ENCODE measurements at places on chromosomes 1 and 21.

DNA sequence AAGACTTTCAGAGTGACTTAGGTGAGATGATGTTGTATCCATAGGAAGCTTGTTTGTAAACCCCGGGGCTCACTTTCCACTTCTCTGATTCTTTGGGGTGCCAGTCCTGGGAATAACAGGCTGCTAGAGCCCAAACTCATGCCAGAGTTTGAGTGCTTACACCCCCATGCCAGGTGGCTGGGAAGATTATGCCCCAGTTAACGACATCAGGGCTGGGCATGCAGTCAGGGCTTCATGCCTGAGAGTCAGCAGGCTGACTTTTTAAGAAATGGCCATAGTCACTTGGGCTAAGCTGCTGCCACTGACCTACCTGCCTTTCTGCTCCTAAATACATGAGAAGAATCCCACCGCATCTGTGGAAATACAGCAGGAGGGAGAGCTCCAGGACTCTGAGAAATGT, 425.6 kb upstream of the VAMP3 start:
- DNase-seq = no peak

DNA sequence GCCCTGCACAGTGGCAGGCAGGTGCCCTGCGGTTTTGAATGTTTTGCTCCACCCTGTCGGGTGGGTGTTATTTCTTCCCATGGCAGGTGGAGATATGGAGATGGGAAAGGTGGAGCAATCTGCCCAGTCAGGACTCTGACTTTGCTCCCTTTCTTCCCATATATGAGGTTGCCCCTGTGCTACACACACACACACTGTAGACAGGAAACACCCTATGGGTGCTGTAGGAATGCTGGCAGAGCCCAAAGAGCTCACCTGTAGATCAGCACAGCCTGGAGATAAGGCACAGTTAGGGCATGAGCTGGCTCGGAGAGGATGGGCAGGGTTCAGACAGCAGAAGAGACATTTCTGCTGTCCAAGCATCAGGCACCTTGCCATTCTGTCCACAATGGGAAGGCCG, 246.0 kb upstream of the AJAP1 start:
- DNase-seq = no peak

DNA sequence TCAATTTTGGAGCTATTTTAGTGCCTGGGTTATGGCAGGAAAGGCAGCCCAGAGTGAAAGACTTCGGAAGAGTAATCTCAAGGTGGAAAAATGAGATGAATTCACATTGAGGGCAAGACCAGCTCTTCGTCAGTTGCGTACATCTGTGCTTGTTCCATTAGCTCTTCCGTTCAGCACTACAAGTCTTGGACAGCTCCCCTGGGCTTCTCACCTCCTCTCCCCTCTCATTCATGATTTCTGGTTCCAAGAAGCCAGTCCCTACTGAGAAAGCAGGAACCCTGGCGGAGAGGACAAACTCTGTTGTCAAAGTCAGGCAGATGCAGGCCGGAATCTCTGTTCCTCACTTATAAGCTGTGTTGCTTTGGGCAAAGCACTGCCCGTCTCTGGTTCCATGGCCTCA, 76.5 kb downstream of the ACTL8 start:
- no peak for DNase-seq

DNA sequence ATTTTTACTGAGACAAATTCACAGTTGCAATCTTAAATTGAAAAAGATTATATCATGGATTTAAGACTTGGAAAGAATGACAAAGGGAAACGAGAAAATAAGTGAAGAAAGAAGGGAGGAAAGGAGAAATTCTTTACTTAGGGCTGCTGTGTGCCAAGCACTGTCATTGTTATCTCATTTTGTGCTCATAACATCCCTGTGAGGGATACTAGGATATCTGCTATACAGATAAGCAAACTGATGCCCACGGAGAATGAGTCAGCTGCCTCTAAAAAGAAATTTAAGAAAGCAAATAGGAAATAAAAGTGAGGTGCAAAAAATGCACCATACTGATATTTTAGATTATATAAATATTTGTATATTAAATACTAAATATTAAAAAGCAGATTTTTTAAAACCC, 183.6 kb upstream of the NR5A2 start:
- no peak for DNase-seq

- no peak for DNase-seq
Measured at GRCh38 chr1:70169018-70169839, 36.1 kb downstream of the LRRC40 start.

DNA sequence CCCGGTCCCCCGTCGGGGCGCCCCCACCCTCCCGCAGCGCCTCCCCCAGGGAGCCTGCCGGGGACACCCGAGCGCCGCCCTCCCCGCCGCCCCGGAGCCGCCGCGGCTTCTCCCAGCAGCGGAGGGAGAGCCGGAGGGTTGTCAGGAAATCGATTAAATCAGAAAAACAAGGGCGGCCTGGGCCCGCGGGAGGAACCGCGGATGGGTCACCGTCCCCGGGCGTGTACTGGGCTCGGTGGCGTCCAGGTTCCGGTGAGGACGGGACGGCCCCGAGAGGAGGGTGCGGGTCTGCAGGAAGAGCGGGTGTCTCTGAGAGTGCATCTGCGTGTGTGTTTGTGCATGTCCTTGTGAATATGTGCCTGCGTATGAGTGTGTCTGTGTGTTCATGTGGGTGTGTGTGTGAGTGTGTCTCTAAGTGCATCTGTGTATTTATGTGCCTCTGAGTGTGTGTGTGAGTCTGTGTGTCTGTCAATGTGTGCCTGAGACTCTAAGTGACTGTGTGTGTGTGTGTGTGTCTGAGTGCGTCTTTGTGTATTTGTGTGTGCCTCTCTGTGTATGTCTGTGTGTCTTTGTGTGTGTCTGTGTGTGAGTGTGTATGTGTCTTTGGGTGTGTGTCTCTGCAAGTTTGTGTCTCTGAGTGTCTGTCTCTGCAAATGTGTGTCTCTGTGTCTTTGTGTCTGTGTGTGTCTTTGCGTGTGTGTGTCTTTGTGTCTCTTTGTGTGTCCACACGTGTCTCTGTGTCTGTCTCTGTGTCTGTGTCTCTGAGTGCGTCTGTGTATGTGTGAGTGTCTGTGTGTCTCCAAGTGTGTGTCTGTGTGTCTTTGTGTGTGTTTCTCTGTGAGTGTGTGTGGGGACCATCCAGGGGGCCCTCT, 1.1 kb downstream of the SPSB1 start:
- DNase-seq = peak; percentile 20

DNA sequence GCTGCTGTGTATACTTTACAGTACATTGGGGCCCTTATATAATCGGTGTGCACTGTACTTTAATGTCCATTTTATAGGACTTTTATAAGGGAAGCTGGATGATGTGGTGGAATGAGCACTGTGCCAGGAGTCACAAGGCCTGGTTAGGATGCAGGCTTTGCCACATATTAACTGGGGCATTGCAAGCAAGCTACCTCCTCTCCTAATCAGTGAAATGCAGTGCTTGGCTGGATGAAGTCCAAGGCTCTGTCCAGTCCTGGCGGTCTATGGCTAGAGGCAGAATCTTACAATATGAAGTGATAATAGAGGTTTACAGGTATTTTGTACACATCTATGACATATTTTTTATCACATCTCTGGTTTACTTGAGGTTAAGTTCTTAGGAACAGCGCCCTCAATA, 1.7 kb upstream of the PKP1 start:
- DNase-seq = no peak

DNA sequence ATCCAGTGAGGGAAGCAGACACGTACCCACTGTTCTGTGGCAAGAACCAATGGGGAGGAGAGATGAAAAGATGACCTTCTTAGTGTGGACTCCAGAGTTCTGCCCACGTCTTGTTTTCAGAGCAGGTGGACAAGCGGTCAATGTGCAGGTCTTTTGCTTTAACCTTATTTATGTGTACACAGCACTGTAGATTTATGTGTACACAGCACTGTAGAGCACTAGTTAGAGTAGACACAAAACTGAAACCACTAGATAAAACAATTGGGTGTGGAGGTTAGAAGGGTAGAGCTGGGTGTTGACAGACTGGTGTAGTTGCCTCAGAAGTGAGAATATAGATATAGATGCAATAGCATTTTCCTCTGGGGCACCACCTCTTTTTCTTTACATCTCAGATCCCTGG, 150.0 kb downstream of the MAGI3 start:
- DNase-seq = no peak

Measured in T-helper 17 cell (primary cell).